Retinal pigment epithelial cell (primary cell): ENCODE measurements at places on chromosomes 4 and X.

GRCh38 chr4:160835789-160836188 is 1328.0 kb downstream of the FSTL5 start:
- no peak for DNase-seq

DNA sequence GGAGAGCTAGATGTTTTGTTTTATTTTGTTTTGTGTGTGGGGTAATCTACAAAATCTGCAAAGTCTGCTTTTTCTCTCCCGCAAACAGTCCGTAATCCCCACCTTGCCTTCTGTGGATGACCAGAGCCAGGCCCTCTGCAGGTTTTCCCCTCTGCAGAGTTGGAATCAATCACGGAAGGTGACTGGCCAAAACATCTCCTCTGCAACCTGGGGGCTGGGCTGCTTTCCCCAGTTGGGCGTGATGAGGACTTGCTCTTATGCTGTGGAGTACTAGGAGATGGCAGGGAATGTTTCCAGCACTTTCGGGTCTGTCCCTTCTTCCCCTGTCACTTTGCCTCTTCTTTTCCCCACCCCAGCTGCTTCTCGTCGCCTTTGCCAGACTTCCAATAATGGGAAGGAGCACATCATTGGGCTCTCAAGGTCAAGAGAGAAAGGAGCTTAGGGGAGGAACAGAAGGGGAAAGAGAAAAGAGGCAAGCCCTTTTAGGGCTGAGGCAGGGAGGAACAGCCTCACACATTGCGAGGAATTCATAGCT is 1.1 kb downstream of the TMEM35A start:
- DNase-seq = no peak

GRCh38 chr4:105267280-105267679 is 120.6 kb downstream of the TET2 start:
- no peak for DNase-seq

DNA sequence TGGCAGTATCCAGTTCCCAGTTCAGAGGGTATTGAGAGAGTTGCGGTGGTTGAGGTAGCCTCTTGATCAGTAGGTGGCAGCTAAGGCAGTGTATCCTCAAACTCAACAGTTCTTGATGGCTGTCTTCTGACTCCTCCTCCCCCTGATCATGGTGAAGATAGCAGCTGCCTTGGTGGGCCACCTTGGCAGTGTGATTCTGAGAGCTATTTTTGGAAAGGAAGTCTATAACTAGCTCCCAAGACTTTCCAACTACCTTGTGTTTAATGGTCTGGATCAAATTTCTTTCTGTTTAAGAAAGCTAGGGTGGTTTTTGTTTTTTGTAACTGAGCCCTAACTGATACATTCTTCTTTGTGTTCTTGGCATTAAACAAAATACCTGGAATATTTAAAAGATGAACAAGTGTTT is 10.5 kb upstream of the TBC1D19 start:
- DNase-seq = no peak

- DNase-seq = no peak
These were observed 58.2 kb downstream of the ZNF827 start for GRCh38 chr4:145880355-145880960.

DNA sequence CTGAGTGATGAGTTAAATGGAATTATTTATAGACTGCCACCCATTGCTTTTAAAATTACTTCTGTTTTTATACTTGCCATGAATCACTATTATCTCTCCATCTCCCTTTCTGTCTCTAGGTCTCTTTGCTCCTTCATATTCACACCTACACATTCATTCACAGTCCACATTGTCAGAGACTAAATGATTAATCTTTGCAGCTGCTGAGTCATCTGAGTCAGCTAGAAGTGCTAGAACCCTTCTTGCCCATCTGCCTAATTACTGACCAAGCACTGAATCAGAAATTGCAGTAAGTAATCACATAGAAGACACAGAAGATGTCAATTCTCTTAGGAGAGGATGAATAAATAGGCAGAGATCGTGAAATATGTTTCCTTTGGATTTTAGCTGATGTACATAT is 31.6 kb upstream of the RPS6KA6 start:
- DNase-seq = no peak

DNA sequence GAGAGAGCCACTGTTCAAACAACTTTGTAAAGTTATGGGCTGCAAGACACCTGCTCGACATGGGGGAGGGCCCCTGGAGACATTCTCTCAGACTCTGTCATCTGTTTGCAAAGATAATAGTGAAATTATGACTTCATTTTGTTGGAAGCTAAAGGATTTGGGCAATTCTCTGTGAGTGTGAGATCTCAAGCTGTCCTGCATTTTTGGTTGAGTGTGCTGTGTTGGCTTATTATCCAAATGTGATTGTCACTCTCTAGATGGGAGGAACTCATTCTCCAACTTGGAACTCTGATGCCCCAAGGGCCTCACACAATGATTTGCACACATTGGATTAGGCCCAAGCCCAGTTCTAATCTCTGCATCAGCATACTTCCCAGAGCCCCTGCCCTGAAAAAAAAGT is 63.7 kb downstream of the STK32B start:
- DNase-seq = no peak
